Kidney epithelial cell (primary cell): ENCODE measurements at places on chromosomes 1 and 21. TPM values are rescaled to one million over a fixed set of nuclear protein-coding genes. Genes with fewer than 3 reads are reported as not detected.

GRCh38 chr1:178819123-178819522, 51.8 kb downstream of the ANGPTL1 start:
- no peak for DNase-seq

GRCh38 chr1:225825078-225825477, 15.2 kb downstream of the EPHX1 start:
- no peak for DNase-seq

DNA sequence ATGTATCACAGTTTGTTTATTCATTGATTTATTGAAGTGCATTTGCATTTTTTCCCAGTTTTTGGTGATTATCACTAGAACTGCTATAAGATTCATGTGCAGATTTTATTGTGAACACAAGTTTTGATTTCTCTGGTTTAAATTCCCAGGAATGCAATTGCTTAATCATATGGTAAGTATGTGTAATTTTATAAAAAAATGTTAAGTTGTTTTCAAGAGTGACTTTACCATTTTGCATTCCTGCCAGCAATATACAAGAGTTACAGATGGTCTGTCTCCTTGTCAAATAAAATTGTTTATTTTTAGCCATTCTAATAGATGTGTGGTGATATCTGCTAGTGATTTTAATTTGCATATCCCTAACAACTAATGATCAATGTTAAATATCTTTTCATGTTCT, 127.3 kb upstream of the APP start:
- no peak for DNase-seq

- no peak for DNase-seq
Observed at GRCh38 chr1:91684481-91685196, 184.0 kb downstream of the CDC7 start.

- DNase-seq: no peak
Observed at GRCh38 chr1:29379443-29380073, 143.2 kb downstream of the PTPRU start.

DNA sequence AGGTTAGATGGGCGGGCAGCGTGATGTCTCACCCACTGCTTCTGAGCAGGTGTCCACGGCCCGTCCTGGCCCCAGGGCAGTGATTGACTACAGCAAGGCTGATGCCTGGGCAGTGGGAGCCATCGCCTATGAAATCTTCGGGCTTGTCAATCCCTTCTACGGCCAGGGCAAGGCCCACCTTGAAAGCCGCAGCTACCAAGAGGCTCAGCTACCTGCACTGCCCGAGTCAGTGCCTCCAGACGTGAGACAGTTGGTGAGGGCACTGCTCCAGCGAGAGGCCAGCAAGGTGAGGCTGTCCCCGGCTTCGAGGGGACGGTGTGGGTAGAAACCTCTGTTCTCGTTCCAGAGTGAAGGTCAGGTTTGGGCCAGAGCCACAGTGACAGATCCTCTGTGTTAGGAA, 12.2 kb downstream of the DDOST start:
- no peak for DNase-seq

- no peak for DNase-seq
Observed at GRCh38 chr1:204991342-204991844, 51.6 kb upstream of the CNTN2 start.

GRCh38 chr1:54378157-54378873, 27.9 kb downstream of the SSBP3 start:
- no peak for DNase-seq

DNA sequence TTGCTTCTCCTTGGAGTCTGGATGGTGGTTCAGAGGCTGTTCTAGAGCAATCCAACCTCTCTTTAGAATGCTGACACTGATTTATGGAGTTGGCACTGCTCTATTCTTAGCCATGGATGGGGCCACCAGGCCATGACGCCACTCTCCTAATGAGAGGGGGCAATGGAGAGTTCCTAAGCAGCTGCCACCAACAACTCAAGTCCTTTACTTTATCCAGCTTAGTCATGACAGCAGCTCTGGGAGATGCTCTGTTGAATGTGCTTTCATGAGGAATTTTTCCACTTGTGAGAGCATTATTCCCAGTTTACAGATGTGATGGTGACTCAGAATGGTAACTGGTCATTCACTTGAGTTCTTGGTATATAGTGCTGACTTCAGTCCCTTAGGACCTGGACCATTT, 366.3 kb downstream of the HHAT start:
- DNase-seq: no peak

GRCh38 chr1:197178998-197179397, 32.5 kb upstream of the ASPM start:
- DNase-seq: no peak

The EPB41 gene
- total RNA-seq: 40.5 and 40.7 TPM in 2 replicates

DNA sequence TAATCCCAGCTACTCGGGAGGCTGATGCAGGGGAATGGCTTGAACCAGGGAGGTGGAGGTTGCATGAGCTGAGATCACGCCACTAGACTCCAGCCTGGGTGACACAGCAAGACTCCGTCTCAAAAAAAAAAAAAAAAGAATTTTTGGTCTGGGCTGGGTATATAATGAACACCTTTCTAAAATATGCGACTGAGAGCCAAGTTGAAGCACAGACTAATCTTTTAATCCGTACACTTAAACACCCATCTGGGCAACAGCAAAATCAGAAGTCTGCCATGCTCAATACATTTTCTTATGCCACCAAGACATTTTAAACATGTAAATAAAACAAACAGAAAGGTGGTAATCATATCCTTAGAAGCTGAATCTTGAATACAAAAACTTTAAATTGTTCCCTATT, 31.6 kb upstream of the ABCB10 start:
- DNase-seq: no peak

DNA sequence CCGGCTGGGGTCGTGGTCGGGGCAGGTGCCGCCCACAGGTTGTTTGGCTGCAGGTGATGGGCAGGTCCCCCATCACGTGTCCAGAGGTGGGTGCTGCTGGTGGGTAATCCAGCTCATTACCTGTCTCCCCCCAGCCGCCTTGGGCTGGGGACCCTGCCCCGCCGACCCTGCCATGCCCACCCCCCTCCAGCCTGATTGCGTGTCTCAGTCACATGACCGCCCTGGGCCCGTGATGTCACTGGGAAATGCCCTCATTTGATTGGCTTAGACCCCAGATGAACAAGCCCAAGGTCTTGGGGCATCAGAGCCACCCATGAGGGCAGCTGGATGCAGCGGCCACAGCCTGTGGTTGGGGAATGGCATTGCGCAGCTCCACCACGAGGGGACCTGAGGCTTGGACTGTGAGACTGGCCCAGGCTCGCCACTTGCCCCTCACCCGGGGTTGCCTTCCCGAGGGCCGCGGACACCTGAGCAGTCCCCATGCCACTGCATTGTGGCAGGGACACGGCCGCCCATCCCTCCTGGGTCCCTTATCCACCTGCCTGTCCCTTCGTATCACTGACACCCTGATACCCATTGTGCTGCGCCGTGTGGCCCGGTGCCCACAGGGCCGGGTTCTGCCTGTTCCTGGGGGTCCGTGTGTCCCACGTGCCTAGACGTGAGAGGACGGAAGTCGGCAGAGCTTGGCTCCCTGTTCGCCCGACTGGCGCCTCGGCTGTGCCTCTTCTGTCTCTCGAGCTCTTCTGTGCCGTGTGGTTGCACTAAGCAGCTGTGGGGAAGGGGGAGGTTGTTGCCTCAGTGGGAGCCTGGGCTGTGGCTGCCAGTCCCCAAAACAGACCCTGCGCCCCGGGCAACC, 68.0 kb downstream of the FAAP20 start:
- DNase-seq: no peak

- DNase-seq: no peak
Observed at GRCh38 chr1:212864201-212864600, 6.1 kb downstream of the FLVCR1 start.
